D721Med (cell line): ENCODE measurements at places on chromosomes 16 and 17.

- DNase-seq: no peak
Measured at GRCh38 chr17:51709694-51710633, 448.6 kb downstream of the CA10 start.

GRCh38 chr16:64989050-64989449, 132.8 kb downstream of the CDH11 start:
- no peak for DNase-seq

DNA sequence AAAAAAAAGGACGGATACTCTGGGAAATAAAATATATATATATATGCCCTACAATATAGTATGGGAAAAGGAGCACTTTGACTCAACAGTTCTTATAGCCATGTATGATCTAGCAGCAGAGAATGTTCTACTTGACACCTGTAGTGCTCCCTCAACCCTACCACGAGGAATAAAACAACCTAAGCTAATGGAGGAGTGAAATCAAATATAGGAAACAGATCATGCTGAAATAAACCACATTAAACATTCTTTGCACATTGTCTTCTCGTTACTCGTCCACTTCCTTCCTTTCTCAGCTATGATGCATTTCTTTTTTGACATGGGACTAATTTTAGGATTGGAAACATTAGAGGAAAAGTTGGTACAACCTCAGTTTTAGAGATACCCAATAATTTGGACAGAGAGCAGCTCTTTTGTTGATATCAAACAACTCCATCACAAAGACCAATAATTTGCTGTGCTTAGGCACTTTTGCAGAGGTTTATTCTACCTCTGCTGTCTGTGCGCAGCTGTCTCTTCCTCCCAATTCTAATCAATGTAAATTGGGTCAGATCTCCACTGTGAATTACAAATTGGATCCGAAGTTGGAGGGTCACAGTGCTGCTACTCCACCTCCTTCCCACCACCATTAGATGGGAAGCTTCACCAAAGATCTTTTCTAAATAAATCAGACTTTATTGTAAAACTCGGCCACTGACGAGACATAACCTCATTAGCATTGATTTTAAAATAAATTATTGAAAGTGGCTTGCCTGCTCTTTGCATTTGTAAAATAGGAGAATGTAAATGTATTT, 65.8 kb downstream of the SNX11 start:
- no peak for DNase-seq

- DNase-seq: no peak
Measured at GRCh38 chr17:5283571-5284315, 1.7 kb downstream of the RABEP1 start.

DNA sequence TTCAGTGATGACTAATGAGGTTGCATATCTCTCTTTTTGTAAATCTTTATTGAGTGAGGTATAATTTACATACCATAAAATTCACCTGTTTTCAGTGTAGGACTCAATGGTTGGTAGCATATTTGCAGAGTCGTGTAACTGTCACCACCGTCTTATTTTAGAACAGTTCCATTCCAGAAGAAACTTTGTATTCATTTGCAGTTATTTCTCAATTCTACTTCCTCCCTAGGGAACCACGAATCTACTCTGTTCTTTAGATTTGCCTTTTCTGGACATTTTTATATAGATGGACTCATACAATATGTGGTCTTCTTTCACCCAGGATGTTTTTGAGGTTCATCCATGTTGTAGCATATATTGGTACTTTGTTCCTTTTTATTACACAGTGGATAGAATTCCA, 3.7 kb downstream of the FTO start:
- no peak for DNase-seq

DNA sequence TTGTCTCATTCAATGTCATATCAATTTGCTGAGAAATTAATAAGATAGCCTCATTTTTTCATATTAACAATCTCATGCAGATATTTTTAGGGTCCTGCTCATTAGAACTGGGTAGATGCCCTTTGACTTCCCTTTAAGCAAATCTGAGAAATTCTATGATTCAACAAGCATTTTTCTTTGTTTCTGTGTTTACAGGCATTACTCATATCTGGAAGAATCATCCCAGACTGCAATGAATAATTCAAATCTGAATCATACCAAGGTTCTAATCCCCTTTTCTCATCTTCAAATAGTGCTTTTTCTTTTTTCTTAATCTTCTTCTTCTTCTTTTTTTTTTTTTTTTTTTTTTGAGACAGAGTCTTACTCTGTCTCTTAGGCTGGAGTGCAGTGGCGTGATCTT, 69.2 kb upstream of the KIFC3 start:
- DNase-seq: no peak

DNA sequence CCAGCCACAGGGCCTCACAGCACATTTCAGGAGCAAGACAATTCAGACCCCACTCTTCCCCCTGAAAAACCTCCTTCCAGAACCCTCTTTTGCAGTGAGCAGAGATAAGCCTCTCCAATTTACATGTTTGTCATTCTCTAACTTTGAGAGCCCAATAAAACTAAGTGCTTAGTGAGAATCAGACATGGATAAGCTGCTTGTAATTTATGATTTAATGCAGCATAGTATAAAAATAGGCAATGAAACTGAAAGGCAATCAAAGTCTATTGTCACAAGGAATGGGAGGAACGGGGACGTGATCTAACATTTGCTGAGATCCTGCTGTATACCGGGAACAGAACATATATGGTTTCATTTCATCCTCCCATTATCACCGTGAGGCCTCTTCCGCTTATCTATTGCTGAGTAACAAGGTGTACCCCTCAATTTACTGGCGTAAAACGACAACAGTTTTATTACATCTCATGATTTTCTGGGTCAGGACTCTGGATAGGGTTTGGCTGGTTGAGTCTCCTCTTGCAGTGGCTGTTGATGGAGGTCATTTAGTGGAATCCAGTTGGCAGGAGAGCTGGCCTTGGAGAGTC, 597.4 kb downstream of the MAF start:
- DNase-seq: no peak

DNA sequence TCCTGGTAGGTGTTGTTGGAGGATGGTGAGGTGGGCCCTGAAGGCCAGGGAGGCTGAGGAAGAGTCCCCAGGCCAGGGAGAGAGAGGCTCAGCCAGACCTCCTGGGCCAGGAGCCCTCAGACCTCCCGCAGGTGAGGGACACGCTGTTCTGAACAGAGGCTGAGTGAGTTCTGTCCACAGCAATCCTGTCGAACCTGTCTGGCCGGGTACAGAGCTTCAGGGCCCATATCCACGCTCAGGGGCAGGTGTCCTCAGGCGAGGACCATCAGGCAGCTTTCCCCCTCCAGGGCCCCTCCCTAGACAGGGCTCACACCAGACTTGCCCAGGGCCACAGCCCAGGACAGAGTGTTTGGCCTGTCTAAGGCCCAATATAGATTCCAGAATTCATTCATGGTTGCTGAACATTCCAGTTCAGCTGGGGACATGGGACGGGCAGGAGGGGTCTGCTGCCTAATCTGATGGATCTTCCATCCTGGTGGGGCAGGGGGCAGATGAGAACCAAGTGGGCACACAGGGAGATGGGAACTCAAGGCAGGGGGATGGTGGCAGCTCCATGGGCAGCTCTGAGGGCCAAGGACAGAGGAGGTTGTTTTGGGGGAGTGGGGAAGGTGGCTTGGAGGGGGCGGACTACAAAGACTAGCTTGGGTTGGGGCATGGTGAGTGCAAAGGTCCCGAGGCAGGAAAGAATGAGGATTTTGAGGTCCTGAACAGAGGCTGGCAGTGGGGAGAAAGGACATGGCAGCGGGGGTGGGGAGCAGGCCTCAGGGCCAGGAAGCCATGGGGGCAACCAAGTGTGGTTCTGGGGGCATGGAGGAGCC, 23.4 kb upstream of the MPRIP start:
- no peak for DNase-seq

DNA sequence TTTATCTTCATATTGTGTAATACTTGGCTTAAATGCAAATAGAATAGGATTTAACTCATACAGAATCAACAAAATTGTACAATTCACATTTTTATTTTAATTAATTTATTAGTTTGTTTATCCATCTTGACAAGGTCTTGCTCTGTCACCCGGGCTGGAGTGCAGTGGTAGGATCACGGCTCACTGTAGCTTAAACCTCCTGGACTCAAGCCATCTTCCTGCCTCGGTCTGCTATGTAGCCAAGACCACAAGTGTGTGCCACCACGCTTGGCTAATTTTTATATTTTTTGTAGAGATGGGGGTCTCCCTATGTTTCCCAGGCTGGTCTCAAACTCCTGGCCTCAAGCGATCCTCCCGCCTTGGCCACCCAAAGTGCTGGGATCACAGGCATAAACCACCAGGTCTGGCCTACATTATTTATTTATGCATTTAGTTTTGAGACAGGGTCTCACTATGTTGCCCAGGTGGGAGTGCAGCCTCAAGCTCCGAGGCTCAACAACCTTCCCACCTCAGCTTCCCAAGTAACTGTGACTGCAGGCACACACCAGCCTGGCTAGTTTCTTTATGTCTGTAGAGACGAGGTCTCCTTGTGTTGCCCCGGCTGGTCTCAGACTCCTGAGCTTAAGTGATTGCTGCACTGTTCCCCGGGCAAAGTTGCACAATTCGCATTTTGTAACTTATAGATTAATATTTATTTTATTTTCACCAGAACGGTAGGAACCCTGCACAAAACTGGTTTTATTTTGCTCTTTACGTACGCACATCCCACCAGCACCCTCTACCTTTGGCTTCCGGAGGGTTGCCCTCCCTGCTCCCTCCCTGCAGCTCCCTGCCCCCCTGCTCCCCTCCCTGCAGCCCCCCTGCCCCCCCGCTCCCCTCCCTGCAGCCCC, 4.9 kb downstream of the DPEP1 start:
- no peak for DNase-seq

DNA sequence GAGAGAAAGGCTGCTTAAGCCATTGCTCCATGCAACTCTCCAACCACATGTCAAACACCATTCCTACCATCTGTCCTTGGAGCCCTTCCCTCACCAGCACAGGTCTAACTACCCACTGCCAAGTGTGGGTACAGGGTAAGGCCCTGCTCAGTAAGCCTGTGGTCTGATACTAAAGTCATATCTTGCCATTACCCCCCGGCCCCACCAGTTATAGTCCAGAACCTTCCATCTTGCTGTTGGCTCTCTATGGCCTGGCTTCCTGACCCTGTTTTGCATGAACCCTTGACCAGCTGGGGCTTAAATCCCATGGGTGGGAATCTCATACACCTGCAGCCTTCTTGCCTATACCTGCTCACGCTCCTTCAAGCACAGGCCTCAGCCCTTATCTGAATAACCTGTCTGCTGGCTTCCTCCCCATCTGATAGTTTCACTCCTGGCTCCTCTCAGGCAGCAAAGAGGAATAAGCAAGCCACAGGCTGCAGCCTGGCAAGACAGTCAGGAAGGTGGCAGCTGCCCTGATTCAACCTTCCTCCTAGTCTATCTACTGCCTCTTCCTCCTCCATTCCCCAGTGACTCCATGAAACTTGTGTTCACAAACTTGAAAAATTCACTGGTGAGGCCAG, 64.1 kb downstream of the ZFHX3 start:
- DNase-seq: no peak

DNA sequence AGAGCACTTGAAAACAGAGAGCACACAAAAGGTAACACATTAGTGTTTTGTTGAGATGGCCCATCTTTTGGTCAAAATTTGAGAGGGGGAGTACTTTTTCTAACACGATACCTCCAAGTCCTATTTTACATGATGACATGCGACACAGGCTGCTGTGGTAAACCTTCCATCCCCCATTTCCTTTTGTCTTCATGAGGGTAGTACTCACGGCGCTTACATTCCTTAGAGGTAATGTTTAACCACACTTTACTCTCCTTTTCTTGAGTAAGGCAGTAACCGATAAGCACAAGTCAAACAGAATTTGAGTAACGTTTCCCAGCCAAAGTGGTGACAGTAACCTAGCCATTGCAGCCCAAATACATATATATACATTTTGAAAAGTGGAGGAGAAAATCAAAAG, 35.8 kb upstream of the PITPNM3 start:
- DNase-seq: no peak

- DNase-seq: no peak
Measured at GRCh38 chr17:63325808-63326207, 120.3 kb downstream of the CYB561 start.

DNA sequence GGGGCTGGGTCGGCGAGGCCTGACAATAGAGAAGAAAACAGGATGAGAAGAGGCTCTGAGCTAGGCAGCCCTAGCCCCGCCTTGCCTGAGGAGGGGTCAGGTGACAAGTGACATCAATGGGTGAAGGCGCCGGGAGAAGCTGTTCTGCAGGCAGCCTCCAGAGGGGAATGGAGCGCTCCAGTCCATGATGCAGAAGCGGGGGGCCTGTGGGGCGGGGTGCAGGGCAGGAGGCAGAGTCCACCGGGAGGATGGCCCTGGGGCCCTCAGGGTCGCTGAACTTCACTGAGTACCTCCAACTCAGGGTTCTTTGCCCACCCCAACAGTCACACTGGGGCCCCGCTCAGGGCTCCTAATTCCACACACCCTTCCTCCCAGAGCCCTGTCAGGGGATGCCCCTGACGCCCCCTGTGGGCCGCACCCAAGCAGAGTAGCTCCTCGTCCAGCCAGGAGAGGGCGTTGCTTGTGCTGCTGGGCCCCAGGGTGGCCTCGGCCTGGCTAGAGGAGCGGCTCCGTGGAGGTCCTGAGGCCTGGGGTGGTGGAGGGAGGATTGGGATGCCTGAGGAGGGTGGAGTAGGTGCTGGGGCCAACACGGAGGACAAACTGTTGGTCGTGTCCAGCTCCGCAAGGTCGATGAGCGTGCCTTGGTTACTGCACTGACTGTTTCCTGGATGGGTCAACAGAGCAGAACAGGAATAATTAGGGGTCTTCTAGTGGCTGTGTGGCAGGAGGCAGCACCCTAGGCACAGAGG, 20.8 kb downstream of the GGA3 start:
- DNase-seq: peak; percentile 49

DNA sequence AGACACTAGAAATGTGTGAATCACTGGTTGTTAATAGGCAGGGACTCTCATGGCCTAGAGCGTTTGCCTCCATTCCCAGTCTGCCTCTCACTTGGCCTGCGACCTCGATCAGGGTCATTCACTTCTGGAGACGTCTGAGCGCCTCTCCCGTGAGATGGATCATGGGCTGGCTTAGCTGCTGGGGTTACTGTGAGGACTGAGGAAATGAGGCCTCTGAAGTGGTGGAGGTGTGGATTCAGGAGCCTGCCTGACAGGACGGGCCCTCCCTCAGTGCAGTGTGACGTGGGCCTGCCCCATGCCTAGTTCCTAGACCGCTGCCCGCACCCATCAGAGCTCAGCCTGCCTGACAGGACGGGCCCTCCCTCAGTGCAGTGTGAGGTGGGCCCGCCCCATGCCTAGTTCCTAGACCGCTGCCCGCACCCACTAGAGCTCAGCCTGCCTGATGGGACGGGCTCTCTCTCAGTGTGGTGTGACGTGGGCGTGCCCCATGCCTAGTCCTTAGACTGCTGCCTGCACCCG, 61.9 kb downstream of the BANP start:
- no peak for DNase-seq

- DNase-seq: no peak
Measured at GRCh38 chr16:66682271-66682670, 14.3 kb downstream of the CMTM4 start.

- no peak for DNase-seq
Measured at GRCh38 chr17:74424657-74425056, 7.2 kb upstream of the GPRC5C start.

- DNase-seq: no peak
Measured at GRCh38 chr17:37576281-37576680, 32.9 kb downstream of the SYNRG start.
